Right atrium auricular region (tissue), 2 donors: ENCODE measurements at places on chromosomes 5 and 9.

GRCh38 chr9:113876151-113876992 is at the start of gene ZNF618:
ZNF618 (plus strand) TSS chr9:113876309; CDS start chr9:113876381, 72 bp downstream.
- no peak for DNase-seq

DNA sequence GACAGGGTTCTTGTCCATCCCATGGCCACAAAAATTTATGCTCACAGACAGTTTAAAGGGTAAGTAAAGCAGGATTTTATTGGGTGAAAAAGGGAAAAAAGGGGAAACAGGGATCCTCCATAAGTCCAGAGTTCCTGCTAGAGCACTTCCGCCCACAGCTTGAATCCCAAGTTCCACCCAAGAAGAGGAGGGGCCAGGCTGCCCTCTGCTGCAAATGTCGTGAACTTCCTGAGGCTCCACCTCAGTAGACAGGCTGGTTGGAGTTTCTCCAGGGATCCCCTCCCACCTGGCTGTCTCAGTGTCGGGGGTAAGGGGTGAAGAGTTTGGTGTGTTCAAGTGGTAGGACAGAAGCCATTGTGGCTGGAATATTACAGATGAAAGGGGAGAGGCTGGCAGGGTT is 275.0 kb upstream of the SGCD start:
- no peak for DNase-seq

- DNase-seq = no peak
Observed at GRCh38 chr9:115597330-115597895, 479.5 kb upstream of the TNC start.

DNA sequence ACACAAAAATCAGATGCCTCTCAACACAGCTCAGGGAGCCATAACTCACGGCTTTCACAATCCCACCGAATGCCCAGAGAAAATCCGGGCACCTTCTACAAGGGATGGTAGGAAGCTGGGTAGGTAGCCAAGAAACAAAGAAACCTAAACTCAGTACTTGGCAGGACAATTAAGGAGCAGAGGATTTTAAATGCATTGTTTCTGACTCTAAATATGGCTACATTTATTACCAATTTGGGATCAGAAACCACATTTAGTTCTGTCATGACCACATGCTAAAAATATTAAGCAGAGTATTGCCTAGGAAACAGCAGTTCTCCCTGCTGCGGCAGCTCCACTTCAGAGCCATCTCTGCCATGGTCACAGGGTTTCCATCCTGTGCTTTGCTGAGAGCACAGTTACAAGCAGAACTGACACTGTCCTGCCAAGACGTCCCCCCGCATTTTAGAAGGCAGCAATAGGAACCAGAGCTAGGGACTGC is 57.5 kb downstream of the SIL1 start:
- DNase-seq = no peak

DNA sequence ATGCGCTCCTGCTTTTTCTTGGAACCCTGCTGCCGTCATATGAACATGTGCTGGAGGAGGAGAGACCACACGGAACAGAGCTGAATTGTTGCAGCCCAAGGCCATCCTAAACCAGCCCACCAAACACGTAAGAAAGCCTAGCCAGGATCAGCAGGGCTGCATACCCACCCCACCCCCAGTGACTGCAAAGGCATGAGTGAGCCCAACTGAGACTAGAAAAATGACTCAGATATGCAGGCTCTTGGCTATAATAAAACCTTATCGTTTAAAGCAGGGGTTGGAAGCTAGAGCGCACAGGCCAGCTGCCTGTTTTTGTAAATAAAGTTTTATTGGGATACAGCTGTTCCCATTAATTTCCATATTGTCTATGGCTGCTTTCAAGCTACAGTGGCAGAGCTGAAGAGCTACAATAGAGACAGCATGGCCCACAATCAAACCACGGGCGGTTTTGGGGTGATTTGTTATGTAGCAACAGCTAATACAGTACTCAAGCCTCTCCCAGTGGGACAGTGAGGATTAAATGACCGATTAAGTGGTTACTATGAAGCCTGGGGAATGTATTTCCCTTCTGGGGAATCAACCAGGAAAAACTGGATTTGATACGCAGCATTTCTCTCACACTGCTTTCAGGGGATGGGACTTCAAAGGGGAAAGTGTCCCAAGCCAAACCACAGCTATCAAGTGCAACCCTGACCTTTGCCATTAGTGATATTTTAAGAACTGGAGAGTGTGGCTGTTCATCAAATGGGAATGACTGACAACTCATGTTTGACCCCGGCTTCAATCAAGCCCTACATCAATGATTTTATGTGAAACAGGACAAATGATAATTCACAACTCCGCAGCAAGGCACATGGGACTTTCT is 6.3 kb downstream of the SHB start:
- no peak for DNase-seq

DNA sequence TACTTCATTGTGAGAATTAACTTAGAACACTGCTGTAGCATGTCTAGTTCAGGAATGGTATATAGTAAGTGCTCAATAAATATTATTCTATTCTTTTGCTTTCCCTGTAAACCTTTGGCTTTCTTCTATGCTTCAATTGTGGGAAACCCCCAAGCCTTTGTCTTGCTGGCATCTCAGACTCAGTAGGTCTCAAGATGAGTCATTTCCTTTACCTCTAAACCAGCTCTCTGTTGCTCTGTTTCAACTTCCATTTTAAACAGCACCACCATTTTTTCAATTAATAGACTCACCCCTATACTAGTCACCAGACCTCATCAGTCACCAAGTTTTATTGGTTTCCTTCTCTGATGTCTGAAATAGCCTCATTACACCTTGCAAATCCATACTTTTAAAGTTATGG is 43.5 kb downstream of the DMAC1 start:
- DNase-seq = no peak

- no peak for DNase-seq
Observed at GRCh38 chr5:158857976-158858375, 241.7 kb downstream of the EBF1 start.

- peak; percentile 95 for DNase-seq
Observed at GRCh38 chr9:93119953-93120845, 13.9 kb downstream of the NINJ1 start.

DNA sequence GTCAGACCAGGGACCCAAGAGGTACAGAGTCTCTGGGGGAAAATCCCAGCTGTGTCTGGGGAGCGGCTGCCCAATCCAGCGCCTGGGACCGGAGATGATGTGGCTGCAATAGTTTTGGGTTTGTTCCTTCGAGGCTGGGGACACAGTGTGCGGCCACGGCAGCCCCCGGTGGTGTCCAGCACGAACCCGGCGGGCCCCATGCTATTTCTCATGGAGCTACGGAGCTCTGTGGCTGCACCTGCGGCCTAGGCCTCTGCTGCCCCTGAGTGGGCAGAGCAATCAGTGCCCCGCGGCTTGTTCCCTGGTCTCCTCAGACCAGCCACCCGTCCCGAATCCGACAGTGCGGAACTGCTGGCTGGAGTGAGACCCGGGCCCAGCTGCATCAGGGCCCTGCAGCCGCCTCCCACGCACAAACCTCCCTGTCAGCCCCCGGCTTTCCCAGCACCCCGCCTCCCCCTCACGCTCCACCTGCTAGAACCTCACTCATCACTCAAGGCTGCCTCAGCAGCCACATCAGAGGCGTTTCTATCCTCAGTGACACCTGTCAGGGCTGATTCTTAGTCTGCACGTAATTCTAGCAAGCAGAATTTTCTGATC is 29.0 kb downstream of the SARDH start:
- DNase-seq = no peak
